ENCODE measurements at places on chromosomes 5 and 9.

- DNase-seq, result no peak
Observed at GRCh38 chr5:56190497-56190896, 42.6 kb downstream of the ANKRD55 start.

DNA sequence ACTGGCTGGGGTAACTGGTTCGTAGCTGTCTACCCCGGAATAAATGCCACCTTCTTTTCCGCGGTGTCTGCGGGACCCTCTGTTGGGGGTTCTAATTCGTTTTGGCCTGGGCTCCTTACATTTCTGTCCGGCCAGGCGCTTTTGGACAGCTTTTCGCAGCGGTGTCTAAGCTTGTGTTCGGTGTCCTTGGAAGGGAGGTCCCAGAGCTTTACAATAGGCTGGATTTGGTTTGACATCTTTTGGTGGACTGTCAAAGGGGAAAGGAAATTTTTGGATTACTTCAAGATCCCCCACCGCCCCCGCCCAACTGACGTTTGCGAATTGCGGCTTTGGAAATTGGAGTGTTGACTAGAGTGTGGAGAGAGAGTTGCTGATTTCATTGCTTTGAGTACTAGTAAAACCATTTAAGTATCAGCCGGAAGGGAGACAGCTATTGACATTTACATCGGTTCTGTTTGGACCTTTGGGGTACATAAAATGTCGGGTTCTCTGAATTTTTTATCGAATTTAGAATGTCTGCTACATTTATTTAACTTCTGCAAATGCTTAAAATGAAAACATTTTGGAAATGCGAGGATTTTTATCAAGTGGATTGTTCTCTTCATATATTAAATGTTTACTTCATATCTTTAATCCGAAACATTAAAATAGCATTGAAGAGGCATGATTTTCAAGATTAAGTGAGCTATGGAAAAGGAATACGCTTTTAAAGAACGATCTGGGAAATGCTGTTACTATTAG lies 4.7 kb upstream of the PURA start:
- DNase-seq, result no peak

DNA sequence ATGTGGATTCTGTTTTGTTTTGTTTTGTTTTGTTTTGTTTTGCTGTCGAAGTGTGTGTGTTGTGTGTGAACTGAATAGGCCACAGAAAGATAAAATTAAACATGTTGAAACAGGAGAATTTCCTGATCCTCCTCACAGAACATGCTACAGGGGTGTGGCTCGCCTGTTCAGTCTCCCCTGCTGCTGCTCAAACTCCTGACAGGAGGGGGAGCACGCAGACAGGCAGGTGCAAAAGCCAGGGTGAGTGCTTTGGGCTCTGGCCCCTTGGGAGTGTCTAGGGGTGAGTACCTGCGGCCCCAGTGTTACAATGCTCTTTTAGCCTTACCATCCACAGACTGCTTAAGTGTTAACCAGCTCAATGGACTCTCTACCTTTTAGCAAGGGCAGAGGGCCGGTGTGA lies 473.5 kb downstream of the MAT2B start:
- no peak for DNase-seq

- DNase-seq, result no peak
Observed at GRCh38 chr9:128310461-128310860, 11.8 kb downstream of the TRUB2 start.

DNA sequence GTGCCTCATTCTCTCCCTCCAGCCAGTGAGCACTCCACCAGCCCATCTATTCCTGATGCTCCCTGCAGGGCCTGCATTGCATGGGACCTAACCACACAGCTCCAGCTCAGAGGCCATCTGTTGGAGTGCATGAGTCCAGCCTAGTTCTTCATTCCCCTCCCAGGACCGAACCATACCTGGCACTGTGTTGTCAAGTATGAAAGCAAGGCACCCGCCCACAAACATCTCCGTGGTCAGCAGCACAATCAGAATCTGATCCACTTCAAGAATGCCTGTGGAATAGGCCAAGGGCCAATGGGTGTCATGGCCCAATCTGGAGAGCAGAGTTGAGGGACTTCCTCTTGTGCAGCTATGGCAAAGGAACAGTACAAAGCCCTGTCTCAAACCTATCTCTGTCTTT lies 5.9 kb downstream of the SLC23A1 start:
- DNase-seq, result no peak

GRCh38 chr5:125408448-125409233 lies 662.2 kb upstream of the ZNF608 start:
- DNase-seq, result no peak

DNA sequence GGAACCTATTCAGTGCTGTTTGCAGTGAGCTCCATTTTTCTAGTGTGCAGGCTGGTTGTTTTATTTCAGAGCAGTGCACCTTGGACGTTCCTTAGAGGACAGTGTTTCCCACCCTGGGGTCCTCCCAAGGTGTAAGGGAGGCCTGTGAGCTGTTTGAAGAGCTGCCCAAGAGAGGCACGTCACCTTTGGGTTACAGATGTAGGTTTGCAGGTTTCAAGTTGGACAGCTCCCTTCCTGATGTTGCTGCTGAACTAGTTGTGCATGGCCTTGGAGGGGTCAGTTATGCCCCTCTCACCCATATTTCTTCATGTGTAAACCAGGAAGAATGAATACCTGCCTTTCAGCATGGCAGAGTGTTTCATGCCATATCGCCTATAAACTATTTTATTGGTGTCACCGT lies 34.7 kb upstream of the POMT1 start:
- DNase-seq, result no peak

GRCh38 chr5:77644371-77645157 lies 6.1 kb upstream of the OTP start:
- no peak for DNase-seq

DNA sequence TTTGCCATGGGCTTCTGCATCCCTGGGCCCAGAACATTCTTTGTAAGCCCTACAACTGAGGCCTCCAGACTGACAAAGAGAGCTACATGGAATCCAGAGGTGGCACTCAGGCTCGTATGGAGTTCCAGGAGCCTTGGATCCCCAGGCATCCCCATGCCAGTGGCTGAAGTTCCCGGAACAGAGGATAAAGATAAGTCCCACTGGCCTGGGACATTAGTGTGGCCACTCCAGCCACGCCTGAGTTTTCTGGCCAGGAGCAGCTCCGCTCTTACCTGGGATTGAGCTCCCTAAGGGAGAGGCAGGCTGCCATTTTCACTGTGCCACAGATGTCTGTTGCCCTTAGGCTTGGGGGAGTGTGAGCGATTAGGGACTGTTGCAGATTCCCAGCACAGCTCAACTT lies 656.3 kb upstream of the FAM174A start:
- no peak for DNase-seq

GRCh38 chr9:20683351-20684034 lies 566 bp upstream of the FOCAD start:
- DNase-seq, result peak; percentile 51

- no peak for DNase-seq
Observed at GRCh38 chr9:129218272-129218625, 40.2 kb upstream of the IER5L start.

DNA sequence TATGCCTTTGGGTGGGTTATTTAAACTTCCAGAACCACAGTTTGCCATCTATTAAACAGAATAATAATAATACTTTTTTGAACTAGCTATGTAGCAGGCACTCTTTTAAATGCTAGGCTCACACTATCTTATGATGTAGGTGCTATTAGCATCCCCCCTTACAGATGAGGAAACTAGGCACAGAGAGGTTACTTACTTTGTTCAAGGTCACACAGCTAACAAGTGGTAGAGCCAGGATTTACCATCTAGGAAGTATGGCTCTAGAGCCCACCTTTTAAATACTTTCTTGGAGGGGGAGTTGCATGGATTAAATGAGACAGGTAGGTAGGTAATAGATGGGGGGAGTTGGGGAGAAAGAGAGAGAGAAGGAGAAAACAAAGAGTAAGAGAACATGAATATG lies 95.3 kb upstream of the NR3C1 start:
- DNase-seq, result no peak

- no peak for DNase-seq
Observed at GRCh38 chr9:116605060-116605459, 82.0 kb upstream of the TRIM32 start.

DNA sequence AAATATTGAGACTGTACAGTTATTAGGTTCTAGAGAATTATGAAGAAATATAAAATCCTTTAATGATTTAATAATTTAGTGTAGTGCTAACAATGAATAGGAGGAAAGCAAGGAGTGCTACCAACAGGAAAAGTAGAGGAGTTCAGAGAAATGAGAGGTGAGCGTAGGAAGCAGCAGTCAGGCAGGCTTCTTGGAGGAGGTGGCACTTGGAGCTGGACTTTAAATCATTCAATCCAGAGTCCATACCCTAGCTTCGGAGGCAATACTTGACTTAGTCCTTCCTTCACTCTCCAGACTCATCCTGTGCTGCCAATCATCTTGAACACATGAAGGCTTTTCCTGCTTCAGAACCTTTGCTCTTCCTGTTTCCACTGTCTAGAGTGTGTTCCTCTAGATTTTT lies 254.3 kb downstream of the GRIA1 start:
- no peak for DNase-seq

- DNase-seq, result no peak
Observed at GRCh38 chr5:149271195-149271715, 404 bp upstream of the AFAP1L1 start.

- no peak for DNase-seq
Observed at GRCh38 chr5:40479939-40480338, 199.8 kb upstream of the PTGER4 start.

All from activated CD4-positive, CD25-positive, alpha-beta regulatory T cell treated with anti-CD3 and anti-CD28 coated beads, Interleukin-2, amount 50 U/mL, for 72 hours (primary cell).